Islet precursor cell (in vitro differentiated cells): ENCODE measurements at places on chromosomes 3 and 15.
A peak's percentile ranks its signal among the peaks of the same experiment; 100 is the strongest.

DNA sequence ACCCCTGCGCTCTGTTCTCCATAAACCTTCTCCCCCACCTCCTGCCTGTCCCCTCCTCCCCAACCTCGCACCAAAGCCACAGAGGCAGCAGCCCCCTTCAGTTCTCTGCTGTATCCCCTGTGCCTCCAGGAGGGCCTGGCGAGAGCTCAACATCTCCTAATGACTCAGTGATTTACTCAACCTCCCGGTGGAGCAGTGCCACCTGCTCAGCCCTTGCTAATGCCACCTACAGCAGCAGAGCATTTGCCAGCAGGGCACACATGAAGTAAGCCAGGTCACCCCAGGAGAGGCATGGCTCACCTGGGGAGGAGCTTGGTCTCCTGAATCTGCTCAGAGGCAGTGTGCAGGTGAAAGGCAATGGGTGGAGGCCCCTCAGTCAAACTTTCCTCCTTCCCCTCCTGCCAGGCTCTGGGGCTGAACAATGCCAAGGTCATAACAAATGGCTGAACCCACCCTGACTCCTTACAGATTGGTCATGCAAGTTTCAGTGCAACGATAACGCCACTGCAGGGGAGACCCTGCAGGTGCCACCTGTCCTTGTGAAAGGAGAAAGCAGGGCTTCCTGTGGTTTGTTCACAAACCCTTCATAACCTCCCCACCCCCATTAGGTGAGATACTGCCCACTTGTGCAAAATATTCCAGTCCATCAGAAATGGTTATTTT lies 19.8 kb downstream of the TRPM1 start:
- DNase-seq, result no peak

DNA sequence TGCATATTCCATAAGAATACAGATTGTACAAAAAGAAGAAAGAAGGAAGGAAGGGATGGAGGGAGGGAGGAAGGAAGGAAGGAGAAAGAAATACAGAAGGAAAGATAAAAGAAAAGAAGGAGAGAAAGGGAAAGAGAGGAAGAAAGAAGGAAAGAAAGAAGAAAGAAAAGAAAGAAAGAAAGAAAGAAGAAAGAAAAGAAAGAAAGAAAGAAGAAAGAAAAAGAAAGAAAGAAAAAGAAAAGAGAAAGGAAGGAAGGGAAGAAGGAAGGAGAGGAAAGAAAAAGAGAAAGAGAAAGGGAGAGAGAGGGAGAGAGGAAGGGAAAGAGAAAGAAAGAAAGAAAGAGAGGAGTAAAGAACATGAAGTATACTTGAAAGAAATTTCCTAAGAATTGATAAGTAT lies 577.9 kb upstream of the ALCAM start:
- DNase-seq, result no peak

DNA sequence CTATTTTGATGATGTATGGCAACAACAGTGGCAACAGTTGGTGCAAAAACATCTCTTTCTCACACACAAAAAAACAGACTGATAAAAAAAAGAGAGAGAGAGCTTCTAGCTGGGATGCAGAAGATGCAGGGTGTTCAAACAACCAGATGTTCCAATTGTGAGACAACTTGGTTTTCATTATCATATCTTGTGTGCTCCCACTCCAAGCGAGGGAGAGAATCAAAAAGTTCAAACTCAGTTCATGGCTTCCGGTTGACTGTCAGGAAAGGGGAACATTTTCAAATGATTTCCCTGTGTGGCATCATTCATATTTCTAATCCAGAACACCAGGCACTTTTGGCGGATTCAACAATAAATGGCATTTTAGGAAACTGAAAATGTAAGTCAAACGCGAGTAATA lies 72.1 kb downstream of the RSL24D1 start:
- DNase-seq, result no peak

DNA sequence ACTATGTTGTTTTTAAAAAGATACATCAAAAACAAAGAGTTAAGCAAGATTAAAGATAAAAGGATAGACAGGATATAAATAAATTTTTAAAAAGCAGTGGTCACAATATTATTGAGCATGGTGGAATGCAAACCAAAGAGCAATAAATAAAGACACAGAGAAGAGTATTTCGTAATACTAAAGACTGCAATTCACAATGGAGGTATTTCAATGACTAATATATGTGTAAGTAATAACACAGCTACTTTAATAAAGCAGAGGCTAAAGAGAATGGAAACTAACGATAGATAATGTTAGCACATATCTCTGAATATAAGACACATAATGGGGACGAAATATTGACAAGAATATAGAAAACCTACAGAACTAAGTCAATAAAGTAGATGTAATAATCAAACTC lies 219.6 kb downstream of the WDR72 start:
- no peak for DNase-seq

GRCh38 chr3:52195823-52196331 lies 2.1 kb upstream of the ALAS1 start:
- DNase-seq, result peak; percentile 43

DNA sequence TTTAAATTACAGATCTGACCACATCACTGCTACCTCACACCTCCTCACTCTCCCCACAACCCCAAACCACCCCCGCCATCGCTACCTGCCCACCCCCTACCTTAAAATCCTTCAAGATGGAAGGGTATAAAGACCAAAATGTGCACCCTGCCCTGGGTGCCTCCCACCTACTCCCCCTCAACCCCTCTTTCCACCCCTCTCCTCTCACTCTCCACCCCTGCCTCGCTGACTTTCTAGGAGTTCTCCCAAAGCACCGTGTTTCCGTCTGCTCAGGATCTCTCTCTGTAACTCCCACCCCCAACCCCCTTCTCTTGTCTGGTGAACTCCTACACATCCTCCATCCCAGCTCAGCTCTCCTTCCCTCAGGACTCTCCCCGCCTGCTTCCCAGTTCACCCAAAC lies 69.1 kb downstream of the MEGF11 start:
- DNase-seq, result no peak

GRCh38 chr15:66723826-66724731 lies 22.0 kb downstream of the SMAD6 start:
- no peak for DNase-seq

DNA sequence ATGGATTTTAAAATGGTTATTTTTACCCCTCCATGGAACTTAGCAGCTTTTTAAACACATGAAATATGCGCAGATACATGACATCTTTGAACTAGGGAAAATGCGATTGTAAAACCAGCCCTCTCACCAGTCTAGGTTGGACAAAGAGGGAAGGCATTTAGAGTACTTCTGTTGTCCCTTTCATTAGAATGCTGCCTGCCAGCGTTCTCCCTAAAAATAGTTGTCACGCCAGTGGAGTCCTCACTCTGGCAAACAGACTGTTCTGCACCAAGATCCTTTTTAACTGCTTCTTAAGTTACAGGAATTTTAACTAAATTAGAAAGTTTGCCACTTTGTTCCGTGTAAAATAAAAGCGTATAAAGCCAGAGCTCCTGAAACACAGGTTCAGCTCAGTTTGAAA lies 295.3 kb downstream of the VPS13C start:
- no peak for DNase-seq

DNA sequence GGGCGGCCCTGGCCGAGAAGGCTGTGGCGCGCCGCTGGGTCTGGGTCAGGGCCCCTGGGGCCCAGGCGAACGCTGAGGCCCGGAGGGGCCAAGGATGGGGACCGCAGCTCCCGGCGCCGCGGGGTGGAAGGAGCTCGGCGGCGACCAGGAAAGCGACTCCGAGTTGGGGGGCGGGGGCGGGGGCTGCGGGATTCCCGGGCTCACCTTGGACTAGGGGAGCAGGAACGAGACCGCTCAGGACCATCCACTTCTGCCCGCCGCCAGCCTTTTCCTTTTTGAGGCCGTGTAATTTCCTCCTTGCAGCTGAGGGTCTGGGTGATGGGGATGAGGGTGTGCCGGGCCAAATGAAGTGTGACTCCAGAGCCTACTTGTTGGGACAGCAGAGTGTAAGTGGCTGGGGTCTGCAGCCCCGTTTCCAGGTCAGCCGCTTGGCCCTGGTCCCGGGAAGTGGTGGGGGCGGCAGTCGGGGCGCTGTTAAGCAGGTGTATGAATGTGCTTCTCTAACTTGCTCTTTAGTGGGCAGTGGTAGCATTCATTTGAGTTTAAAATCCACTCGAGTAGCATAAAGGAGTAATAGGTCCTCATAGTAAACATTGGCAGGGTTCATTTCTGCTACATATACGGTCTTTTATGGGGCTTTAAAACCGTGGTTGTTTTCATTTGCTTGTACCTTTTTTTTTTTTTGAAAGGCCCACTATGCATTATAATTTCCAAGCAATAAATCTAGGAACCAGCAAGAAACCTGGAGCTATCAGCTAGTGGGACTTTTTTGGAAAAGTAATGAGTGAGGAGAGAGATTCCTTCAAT lies 717 bp downstream of the PXK start:
- peak; percentile 65 for DNase-seq

DNA sequence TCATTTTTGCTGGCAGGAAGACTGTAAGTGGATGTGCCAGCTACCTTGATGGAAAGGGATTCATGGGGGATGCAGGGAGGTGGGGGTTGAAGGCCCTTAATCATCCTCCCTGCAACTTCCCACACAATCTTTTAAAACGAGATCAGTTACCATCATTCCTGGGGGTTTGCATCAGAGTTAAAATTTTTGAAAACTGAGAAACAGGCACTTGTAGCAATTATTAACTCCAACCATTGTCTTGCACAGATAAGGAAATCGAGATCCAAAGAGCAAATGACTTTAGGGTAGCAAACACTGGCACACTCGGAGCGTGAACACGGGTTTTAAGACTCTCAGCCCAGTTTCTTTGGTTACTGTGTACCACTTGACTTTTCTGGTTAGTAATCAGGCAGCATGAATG lies 41.9 kb downstream of the GPD1L start:
- no peak for DNase-seq

DNA sequence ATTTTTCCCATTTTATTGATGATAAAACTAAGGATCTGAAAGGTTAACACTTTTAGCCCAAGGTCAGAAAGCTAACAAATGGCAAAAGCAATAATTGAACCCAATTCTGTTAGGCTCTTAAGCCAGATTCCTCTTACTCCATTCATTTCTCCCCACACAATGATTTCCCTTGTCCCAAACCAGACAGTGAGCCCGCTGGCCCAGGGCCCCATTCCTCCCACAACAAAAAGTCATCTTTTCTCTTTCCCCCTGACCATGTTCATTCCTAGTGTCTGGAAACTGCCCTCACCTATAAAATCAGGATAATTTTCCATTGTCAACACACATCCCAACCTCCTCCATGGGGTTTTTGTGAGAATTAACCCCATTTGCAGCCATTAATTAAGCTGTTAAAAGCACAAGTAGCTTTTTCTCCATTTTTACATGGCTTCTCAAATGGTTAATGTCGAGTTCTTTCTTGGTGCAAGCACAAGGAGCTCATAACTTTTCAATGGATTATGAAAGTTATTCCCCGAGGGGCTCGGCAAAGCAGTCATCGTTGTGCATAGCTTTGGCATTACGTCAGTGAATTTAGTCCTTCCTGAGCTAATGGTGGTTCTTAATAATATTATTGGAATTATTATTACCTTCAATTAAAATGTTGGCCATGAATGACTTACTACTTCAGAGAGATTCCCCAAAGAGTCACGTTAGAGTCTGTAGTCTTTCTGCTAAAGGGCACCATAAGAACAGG lies 151.0 kb upstream of the WNT5A start:
- no peak for DNase-seq

DNA sequence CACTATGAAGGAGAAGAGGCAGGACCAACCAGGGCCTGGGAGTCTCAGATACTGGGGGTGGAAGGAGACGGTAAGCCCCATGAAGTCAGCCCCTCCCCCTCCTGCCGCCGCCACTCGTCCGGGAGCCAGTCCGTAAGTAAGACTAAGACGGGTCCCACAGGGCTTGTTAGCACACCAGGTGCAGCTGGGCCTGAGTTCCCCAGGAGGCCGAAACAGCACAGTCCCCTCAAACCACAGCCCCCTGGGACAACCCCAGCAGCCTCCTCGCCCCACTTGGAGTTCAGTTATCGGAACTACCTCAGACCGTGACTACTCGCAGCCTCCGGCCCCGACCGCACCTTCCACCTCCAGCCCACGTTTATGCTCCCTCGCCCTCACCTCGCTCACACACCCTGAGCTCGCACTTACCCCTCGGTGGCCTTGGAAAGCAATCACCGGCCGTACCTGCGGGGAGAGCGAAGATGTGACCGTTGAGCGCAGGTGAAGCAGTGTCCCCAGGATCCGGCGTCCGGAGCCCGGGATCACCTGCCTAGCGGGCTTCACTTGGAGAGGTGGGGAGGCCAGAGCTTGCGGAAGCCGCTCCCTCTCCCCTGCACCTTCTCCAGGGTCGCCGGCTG lies 557 bp downstream of the ELL3 start:
- peak; percentile 73 for DNase-seq

GRCh38 chr3:150094150-150094933 lies 123.6 kb upstream of the PFN2 start:
- DNase-seq, result peak; percentile 95

GRCh38 chr3:149615731-149616221 lies 42.0 kb downstream of the WWTR1 start:
- no peak for DNase-seq

DNA sequence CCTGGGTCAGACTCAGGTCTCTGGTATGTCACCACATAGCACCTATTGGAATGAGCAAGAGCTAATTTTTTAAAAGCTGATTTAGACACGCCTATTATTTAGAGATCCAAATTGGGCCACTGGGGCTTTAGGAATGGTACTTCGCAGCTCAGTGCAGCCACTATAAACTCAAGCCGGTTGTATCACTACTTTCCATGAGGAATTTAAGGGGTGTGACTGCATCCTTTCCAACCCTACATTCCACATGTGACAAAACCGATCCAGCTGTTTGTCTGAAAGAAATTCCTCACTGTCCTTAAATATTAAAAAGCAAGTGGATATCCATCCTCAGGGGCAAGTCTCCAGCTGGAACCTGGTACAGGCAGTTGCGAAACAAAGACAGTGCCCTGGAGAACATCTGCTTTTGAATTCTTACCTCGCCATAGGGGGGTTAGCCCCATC lies 12.8 kb downstream of the VGLL3 start:
- DNase-seq, result no peak

GRCh38 chr3:39064646-39065045 lies 12.8 kb downstream of the WDR48 start:
- DNase-seq, result no peak

DNA sequence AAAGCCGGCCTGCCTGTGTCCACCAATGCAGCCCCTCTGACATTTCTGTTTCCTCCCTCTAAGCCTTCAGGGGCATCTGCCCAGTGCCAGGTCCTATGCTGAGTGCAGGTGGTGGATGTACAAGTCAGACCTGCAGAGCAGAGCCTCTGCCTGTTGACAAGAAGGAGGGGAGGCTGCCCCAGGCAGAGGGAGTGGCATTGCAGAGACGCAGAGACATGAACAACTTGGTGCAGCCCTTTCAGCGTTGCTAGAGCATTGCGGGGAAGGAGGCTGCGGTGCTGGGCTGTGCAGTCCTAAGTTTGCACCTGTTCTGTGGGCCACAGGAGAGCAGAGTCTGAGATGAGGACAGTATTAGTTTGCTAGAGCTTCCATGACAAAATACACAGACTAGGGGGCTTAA lies 65.2 kb downstream of the LSM3 start:
- DNase-seq, result peak; percentile 78

- no peak for DNase-seq
These were observed 104.1 kb downstream of the DUT start for GRCh38 chr15:48435321-48435720.

GRCh38 chr3:179304605-179305004 lies 18.2 kb upstream of the ZNF639 start:
- DNase-seq, result no peak
